ENCODE measurements at places on chromosomes 5 and 9.

GRCh38 chr5:157821405-157821804, 37.5 kb downstream of the CLINT1 start:
- no peak for DNase-seq

DNA sequence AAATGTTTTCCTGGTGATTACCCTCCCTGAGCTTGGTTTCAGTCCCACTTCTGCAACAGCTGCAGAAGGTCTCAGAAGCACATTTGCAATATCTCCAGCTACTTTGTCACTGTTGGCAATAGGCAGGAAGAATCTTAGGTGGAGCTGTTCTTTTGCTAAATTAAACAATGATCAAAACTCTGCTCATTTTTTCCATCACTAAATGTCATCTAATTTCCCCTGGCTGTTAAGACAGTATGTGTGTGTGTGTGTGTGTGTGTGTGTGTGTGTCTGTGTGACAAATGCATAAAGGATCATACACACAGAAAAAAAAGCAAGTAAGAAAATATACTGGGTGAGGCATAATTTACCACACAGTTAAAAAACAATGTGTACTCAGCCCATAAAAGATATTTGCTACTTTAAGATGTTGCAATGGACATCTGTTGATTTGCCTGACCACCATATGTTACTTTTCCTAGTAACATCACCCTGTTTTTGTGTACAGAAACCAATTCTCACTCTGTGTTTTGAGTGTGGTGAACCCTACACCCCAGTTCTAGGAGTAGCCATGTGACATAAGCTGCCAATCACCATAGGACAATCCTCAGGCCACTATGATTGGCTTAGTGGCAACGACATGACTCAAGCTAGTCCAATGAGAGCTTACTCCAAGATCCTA, 572.6 kb upstream of the CLINT1 start:
- DNase-seq = no peak

GRCh38 chr5:42157215-42157614, 232.1 kb downstream of the FBXO4 start:
- no peak for DNase-seq

- DNase-seq = no peak
These were observed 10.6 kb upstream of the SLC2A6 start for GRCh38 chr9:133489253-133490190.

DNA sequence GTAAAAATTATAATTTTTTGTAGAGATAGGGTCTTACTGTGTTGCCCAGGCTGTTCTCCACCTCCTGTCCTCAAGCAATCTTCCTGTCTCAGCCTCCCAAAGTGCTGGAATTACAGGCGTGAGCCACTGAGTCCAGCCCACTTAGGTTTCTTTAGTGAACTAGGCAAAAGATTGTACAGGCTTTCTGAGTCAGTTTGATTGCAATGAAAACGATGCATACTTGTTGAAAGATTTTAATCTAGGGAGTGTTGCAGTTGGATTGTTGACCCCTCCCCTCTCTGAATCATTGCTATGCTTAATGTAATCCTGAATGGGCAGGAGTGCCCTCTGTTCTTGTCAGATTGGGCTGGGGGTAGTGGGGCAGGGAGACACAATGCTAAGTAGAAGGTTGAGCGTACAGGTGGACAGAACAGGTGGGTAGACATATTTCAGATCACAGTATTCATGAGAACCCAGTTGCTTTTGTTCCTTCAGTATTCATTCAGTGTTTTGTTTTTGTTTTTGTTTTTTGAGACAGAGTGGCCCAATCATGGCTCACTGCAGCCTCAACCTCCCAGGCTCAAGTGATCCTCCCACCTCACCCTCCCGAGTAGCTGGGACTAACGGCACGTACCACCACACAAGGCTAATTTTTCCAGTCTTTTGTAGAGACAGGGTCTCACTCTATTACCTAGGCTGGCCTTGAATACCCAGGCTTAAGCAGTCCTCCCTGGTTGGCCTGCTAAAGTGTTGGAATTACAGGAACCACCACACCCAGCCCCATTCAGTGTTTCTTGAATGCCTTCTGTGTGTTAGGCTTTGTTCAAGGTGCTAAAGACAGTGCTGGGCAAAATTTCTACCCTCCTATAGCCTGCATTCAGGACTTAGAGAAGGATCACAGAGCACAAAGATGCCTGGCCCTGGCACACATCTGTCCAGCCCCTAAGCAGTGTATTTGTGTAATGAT, 70.1 kb downstream of the KIAA1958 start:
- no peak for DNase-seq

GRCh38 chr9:6557883-6558616, 87.5 kb downstream of the GLDC start:
- no peak for DNase-seq

GRCh38 chr9:85332487-85332886, 409.3 kb downstream of the AGTPBP1 start:
- no peak for DNase-seq

GRCh38 chr9:68552700-68553476, 12.2 kb upstream of the TMEM252 start:
- no peak for DNase-seq

DNA sequence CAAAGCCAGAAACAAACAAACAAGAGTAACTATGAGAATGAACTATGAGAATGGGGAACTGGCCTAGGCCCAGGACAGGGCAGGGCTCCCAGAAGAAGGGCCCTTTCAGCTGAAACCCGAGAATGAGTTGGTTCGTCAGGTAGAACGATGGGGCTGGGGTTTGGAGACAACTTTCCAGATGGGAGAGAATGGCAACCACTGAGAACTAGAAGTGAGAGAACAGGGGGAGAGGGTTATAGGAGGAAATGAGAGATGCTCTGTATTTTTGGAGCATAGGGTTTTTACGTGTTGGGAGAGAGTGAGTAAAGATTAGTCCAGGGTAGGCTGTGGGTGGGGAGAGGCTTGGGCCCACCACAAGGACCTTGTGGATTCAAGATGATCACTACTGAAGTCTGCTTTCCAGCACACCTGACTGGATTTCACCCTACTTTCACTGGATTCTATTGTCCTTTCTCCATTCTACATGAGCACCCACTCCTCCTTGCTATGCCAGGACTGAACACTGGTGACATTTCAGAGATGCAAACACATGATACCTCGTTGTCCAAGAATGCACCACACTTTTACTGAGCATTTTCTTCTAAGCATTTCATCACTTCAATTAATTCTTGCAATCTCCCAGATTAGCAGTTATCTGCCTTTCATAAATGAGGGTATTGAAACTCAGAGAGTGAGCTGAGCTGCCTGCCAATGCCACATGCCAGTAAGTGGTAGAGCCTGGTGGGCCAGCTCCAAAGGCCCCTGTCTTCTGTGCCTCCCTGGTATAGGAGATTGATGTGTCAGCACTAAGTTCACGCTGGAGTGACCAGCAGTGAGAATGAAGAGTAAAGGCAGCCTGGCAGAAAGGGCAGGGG, 3.2 kb upstream of the TMEM268 start:
- no peak for DNase-seq

DNA sequence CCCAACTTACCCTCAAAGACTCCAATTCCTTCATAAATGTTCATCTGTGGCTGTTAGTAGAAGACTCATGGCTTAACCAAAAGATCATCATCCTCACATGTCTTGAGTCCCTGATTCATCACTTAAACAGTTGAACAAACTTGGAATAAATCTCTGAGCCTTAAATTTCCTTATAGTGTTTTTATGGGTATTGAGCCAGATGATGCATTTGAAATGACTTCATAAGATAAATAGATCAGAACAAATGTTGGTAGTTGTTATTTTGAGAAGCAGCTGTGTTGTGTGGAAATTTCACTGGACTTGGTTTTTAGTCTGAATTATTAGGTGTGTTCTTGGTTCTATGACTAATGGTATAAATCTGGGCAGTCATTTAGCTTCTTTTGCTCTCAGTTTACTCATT, 236.2 kb downstream of the NNT start:
- no peak for DNase-seq
